ENCODE measurements at places on chromosomes 4 and X. TPM values are rescaled to one million over a fixed set of nuclear protein-coding genes. Genes with fewer than 3 reads are reported as not detected.
A peak's percentile ranks its signal among the peaks of the same experiment; 100 is the strongest.

GRCh38 chr4:70674731-70675130, 8.4 kb upstream of the JCHAIN start:
- no peak for DNase-seq

DNA sequence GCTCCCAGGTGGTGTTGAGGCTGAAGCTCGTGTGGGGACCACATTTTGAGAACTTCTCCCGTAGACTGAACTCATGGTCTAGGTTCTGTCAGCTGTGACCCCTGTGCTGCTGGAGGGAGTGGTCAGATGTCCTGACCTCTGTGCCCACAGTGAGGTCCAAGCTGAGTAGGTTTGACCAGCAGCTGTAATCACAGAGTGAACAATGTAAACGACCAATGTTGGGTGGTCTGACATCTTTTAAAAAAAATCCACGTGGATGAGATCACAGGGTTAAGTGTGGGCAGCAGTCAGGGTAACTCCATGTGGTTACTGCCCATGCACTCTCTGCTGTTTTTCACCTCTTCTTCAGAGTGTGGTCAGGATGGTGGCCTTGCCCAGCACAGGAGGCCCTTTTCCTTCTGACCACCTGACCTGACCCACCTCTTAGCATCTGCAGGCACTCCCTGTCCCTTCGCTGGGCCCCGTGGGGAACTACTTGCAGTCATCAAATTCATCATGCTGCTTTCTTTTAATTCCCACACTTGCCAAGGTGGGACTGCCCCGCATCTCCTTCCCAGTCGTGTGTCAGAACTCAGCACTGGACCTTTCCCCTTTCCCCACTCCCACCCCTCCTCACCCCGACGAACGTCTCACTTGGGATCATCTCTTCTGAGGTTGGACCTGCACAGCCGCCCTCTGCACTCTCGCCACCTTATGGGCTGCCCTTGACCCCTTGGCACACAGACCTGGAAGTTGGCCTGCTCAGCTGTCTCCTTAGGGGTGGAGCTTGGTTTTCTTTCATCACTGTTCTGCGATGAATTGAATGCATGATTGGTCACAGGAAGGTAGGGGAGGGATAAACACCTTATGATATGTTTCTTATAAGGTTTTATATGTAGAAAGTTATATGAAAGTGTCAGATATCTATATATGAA, 120.1 kb downstream of the PTTG2 start:
- no peak for DNase-seq

DNA sequence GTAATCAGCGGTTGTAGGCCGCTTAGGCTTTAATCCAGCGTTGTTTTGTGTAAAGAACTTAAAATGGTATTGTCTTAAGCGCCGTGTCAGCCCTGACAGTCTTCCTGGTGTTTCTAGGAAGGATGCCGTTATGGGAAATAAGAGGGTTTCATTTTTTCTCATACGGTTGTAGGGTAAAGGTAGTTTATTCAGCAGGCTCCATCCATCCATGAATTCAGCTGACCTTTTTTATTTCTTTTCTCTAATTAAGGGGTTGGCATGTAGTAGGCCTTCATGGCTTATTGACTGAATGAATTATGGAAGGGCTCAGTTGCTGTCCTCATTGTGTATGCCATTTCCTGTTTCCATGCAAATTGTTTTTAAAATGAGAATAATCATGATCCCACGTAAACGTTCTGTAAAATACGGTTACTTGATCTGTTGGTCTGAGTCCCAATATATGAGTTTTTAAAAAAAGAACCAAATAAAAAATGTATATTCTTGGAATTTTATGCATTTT, 693 bp downstream of the OCIAD1 start:
- peak; percentile 16 for DNase-seq

GRCh38 chrX:49242545-49243066, 7.3 kb downstream of the CCDC22 start:
- no peak for DNase-seq

DNA sequence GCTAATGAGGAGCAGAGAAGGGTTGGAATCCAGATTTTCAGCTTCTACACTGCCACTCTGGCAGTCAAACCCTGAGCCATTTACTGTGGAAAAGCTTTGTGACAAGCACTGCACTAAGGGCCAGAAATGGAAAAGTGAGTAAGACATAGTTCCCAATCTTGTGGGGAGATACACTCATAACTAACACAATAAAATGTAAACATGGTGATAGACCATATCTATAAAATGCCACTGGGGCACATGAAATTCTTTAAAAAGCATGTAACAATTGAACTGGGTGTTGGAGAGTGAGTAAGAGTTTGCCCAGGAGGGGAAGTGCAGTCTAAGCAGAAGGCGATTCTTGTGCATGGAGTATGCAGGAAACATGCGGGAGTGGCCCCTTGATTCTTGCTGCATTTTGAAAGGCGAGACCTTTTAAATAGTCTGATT, 32.0 kb upstream of the ANXA5 start:
- DNase-seq = peak; percentile 89

Gene TEX13B
- not detected for polyA plus RNA-seq

Gene SLC6A14
- not detected for polyA plus RNA-seq

Gene IQCM
- polyA plus RNA-seq = not detected

Gene EFNB1
- 28.9 TPM for polyA plus RNA-seq

GRCh38 chr4:6421397-6421796, 51.0 kb downstream of the PPP2R2C start:
- no peak for DNase-seq

Gene OTOP1
- polyA plus RNA-seq = not detected

DNA sequence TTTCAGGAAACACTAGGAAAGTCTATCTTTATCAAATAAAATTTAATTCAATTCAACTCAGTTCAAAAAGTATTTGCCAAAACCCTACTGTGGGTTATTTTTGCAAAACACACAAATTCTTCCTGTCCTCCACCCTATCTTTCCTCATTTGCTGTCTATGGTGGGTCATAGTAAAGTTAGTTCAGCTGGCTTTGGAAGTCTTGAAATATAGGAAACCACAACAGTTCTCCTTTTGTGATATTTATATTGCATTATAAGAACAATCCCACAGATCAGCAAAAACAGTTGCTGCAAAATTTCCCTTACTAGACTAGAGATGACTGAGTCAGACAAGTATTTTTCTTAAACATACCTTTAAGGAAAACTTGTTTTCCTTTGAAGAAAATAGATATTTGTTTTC, 22.2 kb downstream of the CYBB start:
- DNase-seq = no peak

- peak; percentile 7 for DNase-seq
Measured at GRCh38 chr4:126269106-126269505, 954.4 kb downstream of the FAT4 start.

Gene SMIM14
- polyA plus RNA-seq = 20.9 TPM

DNA sequence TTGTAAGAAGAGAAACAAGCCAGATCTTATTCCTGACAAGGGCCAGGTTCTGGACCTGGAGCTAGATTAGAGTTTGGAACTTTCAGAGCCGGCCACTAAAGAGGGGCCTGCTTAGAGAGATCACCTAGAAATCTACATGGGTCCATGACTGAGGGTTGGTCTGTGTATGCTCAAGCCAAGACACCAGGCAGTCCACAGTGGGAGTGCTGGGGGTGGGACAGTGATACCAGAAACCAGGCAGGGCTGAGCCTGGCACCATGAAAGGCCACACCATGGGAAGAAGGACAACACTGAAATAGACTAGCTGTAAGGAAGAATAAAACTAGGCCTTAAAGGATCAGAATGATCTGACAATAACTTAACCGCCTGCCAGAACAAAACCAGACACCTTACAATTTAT, 267.3 kb downstream of the ADAMTS3 start:
- no peak for DNase-seq

Gene MTTP
- polyA plus RNA-seq = 0.03 TPM

DNA sequence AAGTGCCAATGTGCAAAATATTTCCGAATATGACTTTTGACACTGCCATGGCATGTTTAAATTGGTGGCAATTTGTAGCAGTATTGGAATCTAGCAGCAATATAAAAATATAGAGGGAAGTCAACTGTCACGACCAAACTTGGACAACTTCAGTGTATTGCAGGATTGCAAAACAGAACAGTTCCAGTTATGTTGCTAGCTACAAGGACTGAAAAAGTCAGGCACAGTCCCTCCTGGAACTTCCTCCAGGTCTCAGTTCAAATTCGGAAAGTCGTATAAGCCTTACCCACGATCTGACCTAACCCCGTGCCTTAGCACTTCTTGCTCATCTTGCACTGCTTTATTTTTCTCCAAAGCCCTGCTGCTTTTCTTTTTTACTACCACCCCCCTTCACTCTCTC, 390.0 kb upstream of the GALNT7 start:
- DNase-seq = no peak

DNA sequence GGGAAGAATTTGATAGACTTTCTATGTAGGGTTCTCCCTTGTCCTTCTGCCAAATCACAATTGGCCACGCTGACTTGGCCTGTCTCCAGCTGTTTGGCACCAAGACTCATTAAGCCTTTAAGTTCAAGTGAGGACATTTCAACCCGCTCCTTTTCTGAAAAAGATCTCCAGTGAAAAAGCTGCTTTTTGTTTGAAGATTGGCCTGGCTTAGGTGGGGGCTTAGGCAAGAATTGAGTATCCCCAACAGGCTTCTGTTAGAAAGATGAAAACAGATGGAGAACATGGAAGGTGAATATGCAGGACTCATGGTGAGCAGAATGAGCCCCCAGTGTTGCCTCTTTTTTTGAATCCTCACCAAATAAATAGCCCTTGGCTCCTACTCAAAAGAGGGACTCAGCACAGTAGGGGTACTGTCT, 28.5 kb upstream of the LIMCH1 start:
- DNase-seq = no peak

GRCh38 chr4:160202802-160203201, 1099.9 kb downstream of the RAPGEF2 start:
- no peak for DNase-seq
